Foreskin keratinocyte (primary cell): ENCODE measurements at places on chromosomes 1 and 21. TPM values are rescaled to one million over a fixed set of nuclear protein-coding genes. Genes with fewer than 3 reads are reported as not detected.

The CD48 gene
- polyA plus RNA-seq, result not detected in 2 replicates

The CAMK2N1 gene
- 94.3 and 108 TPM in 2 replicates for polyA plus RNA-seq

- no peak for DNase-seq
These were observed 31.9 kb downstream of the RUSC1 start for GRCh38 chr1:155352631-155353030.

- DNase-seq, result no peak
These were observed 25.5 kb downstream of the PCSK9 start for GRCh38 chr1:55064861-55065263.
